ENCODE measurements at places on chromosomes 5 and 9.

DNA sequence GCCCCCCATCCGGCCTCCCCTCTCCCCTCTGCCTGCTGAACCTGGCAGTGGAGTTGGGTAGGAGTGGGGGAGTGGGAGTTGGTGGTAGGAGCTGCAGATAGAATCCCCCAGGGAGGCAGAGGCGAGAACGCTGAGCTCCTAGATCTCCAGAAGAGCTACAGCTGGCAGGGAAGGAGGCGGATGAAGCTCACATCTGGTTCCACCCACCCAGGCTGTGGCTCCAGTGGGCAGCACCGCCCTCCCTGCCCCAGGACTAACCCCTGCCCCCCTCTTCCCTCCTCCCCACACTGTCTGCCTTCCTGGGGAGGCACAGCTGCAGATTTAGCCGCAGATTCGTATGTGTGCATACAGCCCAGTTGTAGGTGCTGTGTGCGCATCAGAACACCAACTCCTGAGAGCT lies 34.2 kb downstream of the C9orf50 start:
- no peak for DNase-seq

- DNase-seq: no peak
These were observed 88.9 kb downstream of the KCNT1 start for GRCh38 chr9:135790850-135791249.

DNA sequence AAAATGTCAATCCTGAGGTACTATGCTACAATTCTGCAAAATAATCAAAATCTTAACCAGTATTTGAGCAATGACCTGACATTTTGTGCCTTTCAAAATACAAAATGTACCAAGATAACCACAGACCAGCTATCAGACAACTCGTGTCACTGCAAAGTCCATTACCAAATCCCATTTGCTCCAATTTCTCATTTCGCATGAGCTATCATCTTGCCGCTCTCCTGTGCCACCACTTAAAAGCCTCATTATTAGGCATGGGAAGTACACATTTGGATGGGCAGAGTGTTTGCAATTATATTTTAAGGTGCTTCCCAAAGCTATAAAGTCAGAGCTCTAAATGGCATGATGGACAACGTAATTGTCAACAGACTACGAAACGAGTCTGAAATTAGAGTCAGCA lies 205.2 kb downstream of the AGTPBP1 start:
- no peak for DNase-seq

- no peak for DNase-seq
These were observed 564.6 kb upstream of the DMAC1 start for GRCh38 chr9:8364026-8364752.

GRCh38 chr9:135036861-135037465 lies 50.5 kb upstream of the OLFM1 start:
- no peak for DNase-seq

GRCh38 chr9:93709600-93710369 lies 133.4 kb downstream of the PHF2 start:
- DNase-seq: no peak

- no peak for DNase-seq
These were observed 50.4 kb downstream of the PTPDC1 start for GRCh38 chr9:94134629-94135028.

DNA sequence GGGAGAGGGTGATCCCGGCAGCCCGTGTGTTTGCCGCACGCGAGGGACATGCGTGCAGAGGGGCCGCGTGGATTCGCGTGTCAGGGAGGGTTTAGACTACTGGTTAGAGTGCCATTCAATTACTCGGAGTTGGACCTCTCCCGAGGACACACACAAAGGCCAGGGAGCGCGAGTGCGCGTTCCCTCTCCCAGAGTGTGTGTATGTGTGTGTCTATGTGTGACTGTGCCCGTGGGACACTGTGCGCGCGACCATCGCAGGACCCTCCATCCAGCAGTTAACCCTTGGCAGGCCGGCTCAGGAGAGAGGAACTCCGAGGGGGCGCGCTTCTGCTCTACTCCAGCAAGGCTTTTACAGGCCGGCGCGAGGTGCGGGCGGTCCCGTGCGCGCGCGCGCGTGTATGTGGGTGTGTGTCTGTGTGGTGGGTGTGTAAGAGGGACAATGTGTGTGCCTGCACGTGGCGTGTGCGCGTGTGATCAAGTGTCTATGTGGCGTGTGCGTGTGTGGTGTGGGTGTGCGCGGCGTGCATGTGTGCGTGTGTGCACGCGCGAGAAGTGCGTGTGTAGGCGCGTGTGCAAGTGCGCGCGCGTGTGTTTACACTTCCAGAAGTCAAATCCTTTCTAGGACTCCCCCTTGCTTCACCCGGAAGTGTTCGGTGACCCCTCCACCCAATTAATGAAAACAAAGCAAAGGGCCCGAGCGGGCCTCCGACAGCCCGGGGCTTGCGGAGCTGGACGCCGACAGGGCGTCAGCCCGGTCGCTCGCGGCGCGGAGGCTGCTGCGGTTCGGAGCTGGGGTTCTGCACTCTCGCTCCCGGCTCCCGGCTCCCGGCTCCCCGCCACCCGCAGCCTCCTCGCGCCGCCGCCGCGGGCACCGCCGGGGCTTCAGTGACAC lies 75.3 kb upstream of the TBCA start:
- DNase-seq: no peak

DNA sequence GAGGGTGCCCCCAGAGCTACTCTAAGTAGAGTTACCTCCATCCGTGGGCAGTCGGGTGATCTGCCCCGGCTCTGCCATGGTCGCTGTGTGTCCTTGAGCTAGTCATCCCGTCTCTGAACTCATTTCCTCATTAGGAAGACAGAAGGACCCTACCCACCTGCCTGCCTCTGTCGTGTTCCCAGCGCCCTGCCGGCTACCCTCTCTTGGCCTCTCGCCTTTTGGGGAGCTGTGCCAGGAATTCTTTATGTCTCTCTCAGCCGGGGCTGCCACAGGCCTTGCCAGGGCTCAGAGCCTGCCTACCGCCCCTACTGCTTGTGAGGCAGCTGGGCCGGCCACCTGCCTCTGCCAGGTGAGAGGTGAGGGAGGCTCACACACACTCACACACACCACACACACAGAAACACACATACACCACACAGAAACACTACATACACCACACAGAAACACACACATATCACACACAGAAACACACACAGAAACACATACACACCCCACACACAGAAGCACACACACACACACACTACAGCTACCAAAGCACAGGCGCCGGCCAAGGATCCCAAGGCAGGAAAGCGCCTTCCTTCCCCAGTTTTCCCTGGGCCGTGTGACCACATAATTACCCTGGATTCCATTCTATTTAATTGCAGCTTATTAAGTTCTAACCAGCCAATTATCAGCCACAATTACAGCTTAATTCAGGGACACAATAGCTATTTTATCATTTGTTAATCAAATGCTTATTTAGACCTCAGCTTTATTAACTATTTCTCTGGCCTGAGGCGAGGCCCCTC lies 41.7 kb downstream of the UNC5A start:
- DNase-seq: no peak

GRCh38 chr5:97854871-97855762 lies 672.1 kb upstream of the RIOK2 start:
- no peak for DNase-seq

- no peak for DNase-seq
These were observed 134.6 kb upstream of the VLDLR start for GRCh38 chr9:2486988-2487387.

DNA sequence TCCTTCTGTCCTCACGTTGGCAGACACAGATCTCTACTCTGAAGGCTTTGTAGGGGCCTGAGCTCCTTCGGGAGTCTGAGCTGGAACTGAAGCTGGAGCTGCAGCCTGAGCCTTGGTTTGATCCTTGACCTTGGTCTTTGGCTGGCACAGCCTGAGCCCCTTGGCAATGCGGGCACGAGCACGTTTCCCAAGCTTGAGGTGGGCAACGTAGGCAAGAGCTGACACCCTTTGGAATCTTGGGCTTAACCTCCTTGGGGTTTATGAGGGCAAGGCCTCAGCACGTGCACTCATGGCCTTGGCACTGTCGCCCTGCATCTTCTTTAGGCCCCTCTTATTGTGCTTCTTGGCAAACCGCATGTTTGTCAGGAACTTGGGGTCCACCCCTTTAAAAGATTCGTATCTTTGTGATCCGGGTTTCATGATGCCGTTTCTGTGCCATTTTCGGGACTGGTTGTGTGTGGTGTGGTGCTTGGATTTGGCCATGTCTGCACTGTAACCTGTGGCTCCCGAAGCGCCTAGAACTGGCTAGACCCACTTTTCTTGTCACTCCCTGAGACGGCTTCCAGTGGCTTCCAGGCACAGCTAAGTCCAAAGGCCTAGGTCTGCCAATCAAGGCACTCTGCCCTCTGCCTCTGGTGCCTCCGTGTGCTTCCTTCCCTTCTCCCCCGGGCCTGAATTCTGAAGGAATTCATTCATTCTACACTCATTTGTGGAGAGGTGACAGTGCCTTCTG lies 1.4 kb downstream of the SUSD1 start:
- no peak for DNase-seq

- no peak for DNase-seq
These were observed 7.8 kb downstream of the MRPS2 start for GRCh38 chr9:135508211-135508820.

DNA sequence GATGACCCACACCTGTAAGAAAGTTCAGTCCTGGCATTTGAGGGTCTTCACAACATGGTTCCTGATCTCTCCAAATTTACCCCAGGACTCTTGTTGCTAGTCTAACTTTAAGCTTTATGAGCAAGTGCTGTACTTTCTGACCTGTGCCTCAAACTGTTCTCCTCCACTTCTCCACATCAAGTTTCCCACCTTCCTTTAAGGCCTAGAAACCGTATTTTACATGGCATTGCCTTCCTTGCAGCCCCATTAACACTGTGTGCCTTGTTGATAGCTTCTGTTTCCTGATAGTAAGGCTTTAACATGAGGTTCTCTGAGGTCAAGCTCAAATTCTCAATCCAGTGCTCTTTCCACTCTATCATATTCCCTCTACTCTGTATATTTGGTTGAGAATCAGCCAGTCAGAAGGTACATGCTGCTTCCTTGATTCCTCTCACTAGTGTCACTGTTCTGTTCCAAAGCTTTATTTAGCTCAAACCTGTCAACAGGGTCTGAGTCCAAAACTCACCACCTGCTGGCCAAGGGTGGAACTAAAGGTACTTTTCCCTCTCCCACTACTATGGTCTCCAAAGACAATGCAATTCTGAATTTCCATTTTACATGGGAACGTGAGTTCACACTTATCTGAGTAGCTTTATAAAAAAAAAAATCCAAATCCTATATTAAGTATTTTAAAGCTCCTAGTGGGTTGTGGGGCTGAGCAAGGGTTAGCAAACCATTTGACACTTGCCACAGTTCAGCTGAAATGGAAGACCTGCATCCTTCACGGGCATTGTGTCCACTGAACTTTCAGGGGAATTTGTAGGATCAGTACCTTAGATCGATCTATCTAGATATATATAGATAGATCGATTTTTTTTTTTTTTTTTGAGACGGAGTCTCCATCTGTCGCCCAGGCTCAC lies 21.1 kb downstream of the VCP start:
- DNase-seq: peak; percentile 31
